ENCODE measurements at places on chromosomes 3 and 15. TPM values are rescaled to one million over a fixed set of nuclear protein-coding genes. Genes with fewer than 3 reads are reported as not detected.
A peak's percentile ranks its signal among the peaks of the same experiment; 100 is the strongest.

- DNase-seq, result no peak
Observed at GRCh38 chr3:159584421-159584820, 404.2 kb upstream of the IL12A start.

DNA sequence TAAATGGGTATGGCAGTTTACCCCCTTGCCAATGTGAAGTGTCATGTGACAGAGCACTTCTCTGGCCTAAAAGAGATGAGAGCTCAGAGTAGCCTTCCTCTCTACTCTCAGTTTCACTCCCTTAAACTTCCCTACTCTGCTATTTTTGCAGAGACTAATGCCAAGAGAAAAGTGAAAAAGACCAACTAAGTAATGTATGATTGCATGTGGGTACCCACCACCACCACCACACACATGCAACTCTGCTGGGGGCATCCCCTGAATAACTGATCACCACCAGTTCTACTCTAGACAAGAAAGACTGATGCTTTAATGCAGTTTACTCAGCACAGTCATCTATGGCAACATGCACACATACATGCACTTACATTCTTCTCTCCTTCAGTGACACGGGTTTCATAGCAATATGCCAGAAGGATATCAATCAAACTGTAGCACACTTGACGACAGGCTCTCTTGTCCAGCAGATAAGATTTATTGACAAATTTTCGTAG is 31.3 kb downstream of the SHQ1 start:
- peak; percentile 15 for DNase-seq

DNA sequence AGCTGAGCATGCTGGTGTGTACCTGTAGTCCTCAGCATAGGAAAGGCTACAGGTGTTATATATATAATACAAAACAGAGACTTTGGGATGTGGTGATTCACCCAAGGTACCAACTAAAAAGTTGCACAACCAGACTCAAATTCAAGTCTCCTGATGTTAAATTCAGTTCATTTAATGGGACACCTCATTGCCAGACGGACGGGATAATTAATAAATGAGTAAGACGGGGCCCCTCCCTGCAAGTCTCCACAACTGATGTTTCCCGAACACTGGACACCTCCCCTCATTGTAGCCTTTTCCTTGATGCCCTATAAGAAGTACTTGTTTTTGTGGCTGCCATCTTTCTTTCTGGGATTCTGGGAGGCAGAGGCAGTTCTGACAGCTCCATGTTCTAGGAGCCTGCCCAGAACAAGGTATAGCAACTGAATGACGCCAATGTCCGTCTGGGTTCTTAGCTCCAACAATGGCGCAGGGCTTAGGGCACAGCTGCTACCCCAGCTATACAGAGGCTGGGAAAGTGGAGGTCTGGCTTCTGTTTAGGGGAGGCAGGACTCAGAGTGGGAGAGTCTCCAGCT is 50.7 kb downstream of the CDC25A start:
- DNase-seq, result no peak

DNA sequence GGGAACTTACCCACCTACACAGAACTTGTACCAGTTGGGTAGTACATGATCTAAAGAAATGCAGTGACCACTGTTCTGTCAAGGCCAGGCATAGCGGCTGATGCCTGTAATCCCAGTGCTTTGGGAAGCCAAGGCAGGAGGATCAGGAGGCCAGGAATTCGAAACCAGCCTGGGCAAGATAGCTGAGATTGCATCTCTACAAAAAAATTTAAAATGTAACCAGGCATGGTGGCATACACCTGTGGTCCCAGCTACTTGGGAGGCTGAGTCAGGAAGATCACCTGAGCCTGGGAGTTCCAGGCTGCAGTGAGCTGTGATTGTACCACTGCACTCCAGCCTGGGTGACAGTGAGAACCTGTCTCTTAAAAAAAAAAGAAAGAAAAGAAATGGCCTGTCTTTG is 321.0 kb downstream of the FEZF2 start:
- no peak for DNase-seq

LDHAL6B gene
- not detected for total RNA-seq

DNA sequence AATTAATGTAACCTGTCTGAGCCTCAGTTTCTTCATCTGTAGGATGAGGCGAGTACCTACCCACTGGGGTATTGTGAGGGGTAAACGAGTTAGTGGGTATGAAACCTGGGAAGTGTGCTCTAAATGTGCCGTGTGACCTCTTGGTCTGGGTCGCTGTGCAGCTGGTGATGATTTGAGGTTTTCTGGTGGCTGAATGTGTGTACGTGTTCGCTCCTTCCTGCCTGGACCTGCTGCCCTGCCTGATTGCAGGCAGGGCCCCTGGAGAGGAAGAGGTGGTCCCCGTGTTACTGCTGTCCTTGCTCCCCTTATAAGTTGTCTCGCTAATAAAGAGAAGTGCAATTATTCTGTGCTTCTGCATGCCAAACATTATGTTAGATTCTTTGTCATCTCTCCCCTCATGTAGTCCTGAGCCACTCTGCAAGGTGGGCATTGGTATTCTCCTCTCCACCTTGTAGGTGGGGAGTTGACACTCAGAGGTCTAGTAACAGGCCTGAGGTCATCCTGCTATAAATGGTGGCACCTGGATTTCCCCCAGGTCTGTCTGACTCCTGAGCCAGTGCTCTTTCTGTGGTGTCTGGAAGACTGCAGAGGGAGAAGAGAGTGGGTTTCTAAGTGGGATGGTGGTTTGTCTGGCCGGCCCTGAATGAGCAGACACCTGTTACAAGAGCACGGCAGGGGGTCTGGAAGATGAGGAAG is 15.7 kb downstream of the PDIA5 start:
- DNase-seq, result no peak

IQCF5 gene
- not detected for total RNA-seq

DNA sequence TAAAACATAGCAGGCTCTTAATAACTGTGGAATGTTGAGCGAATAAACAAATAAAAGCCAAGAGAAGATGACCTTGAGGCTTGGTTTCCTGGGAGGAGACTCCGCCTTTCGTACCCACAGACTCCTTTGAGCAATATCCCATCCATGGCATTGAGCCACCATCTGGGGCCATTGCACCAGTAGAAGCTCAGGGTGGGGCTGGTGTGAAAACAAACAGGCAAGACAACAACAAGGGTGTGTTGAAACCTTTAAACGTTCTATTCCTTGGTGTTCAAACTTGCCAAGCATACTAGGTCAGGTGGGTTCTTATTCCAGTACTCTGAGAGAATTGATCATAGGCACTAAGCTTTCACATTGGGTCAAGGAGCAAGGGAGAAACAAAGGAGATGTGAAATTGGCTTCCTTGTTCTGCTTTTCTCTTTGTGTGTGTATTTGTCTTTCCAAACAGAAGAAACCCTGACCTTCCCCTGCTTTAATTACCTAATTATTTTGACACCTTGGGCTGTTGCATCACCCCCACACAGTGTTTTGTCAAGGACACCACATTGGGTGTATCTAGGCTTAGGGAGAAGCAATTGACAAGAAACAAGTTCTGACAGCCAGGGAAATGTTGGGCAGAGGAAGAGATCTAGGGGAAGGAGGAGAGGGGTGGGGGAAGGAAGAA is 105.1 kb upstream of the BCL6 start:
- no peak for DNase-seq

- peak; percentile 57 for DNase-seq
Observed at GRCh38 chr3:65785065-65785645, 253.6 kb downstream of the MAGI1 start.

GRCh38 chr3:48018841-48019240 is 2.6 kb upstream of the MAP4 start:
- DNase-seq, result no peak

- no peak for DNase-seq
Observed at GRCh38 chr3:138944929-138945708, 1.8 kb downstream of the FOXL2 start.

MRAS gene
- total RNA-seq, result not detected

- no peak for DNase-seq
Observed at GRCh38 chr3:64650096-64650622, 37.6 kb downstream of the ADAMTS9 start.

CLCN2 gene
- 15.0 TPM for total RNA-seq
